SJSA1 (cell line): ENCODE measurements at places on chromosomes 13 and 19. TPM values are rescaled to one million over a fixed set of nuclear protein-coding genes. Genes with fewer than 3 reads are reported as not detected.

The EXOC3L2 gene
- total RNA-seq, result 0.05 TPM in 1 of 2 replicates, not detected in the other

The MYO16 gene
- 0.05 TPM in 1 of 2 replicates, not detected in the other for total RNA-seq

The PDE4C gene
- total RNA-seq, result not detected in 2 replicates

The NLRP9 gene
- not detected in 2 replicates for total RNA-seq

DNA sequence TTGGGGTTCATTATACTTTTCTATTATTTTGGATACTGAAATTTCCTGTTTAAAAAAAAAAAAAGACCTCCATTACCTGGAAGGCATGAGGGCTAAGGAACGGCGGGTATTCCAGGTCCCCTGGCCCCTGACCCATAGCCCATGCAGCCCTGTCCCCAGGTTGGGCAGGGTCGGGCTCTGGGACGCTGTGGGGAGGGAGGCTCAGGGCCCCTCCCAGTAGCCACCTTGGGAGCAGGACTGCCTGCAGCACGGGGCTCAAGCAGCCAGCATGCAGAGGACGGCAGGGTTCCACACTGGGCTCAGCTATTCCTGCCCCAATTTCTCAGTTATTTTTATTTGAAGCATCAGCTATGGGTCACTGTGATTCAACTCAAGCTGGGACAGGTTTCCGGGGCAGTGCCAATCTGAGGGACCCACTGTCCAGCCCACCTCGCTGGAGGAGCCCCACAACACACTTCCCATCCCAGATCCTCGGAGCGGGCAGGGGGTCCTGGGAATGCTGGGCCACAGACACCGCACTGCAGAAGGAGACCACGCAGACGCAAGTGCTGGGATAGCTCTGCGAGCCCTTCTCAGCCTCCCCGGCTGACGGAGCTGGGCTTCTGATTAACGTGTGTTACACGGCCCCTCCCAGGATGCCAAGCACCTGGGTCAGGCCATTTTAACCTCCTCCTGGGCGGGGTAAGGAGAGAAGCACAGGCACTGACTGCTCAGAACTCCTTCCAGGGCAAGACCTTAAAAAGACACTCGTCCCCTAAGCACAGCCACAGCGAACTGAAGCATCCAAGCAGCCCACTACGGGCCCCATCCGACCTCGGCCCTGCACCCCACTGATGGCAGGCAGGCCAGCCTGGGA, 60.1 kb downstream of the PEPD start:
- H3K4me3 ChIP-seq, result no peak overlapping the region
- no peaks in the 10 kb centered on the region for H3K27me3 ChIP-seq

- DNase-seq, result no peak
- no peak overlapping the region for H3K4me3 ChIP-seq
- H3K4me1 ChIP-seq, result peaks cover 15% of the 10 kb centered on the region
- no peak overlapping the region for H3K27ac ChIP-seq
- no peaks in the 10 kb centered on the region for H3K36me3 ChIP-seq
- no peaks in the 10 kb centered on the region for H3K27me3 ChIP-seq
Measured at GRCh38 chr19:17406887-17407196, 1.4 kb upstream of the BST2 start.

- H3K36me3 ChIP-seq, result no peaks in the 10 kb centered on the region
- H3K4me3 ChIP-seq, result no peak overlapping the region
- no peak for DNase-seq
- no peaks in the 10 kb centered on the region for H3K27me3 ChIP-seq
- no peaks in the 10 kb centered on the region for H3K4me1 ChIP-seq
Measured at GRCh38 chr13:38767506-38768265, 80.8 kb downstream of the FREM2 start.

GRCh38 chr13:83190020-83190419, 692.3 kb downstream of the SLITRK1 start:
- DNase-seq, result no peak
- H3K4me3 ChIP-seq, result no peak overlapping the region
- no peak overlapping the region for H3K27ac ChIP-seq
- no peaks in the 10 kb centered on the region for H3K27me3 ChIP-seq
- H3K36me3 ChIP-seq, result no peaks in the 10 kb centered on the region

GRCh38 chr19:15449620-15450527, at the start of gene WIZ:
WIZ (minus strand) TSS chr19:15449956; CDS start chr19:15448307, 1,649 bp downstream.
- no peak within 1 kb of the TSS for H3K27ac ChIP-seq
- H3K27me3 ChIP-seq, result peaks cover 7% of the 10 kb centered on the region
- no peaks in the 10 kb centered on the region for H3K36me3 ChIP-seq
- H3K4me1 ChIP-seq, result peaks cover 16% of the 10 kb centered on the region
- peak within 1 kb of the TSS; percentile 46 for H3K4me3 ChIP-seq

DNA sequence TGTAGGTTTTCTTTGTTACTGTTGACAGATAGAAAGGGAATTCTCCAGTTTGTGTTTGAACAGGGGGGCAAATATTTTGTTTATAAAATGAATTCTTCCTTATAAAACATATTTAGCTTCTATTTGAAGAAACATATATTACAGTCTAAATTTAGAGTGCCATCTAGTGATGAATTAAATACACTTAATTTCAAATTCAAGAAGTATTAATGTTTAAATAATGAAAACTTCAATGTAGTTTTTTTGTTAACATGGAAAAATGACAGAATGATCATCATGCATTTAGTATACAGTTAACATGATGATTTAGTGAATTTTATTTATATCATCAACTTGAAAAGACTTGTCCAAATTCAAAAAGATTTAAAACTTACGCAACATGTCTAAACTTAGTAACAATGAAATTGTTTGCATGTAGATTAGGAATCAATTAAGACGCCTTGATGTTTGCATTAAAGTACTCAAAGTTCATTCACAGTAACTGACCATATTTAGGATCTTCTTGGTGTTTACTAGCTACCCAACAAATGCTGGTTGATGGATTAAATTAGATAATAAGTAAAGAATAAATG, 765.9 kb upstream of the SLITRK1 start:
- H3K27me3 ChIP-seq, result no peaks in the 10 kb centered on the region
- no peaks in the 10 kb centered on the region for H3K36me3 ChIP-seq
- no peak overlapping the region for H3K4me3 ChIP-seq
- DNase-seq, result no peak
- H3K27ac ChIP-seq, result no peak overlapping the region
- peaks cover 7% of the 10 kb centered on the region for H3K4me1 ChIP-seq

DNA sequence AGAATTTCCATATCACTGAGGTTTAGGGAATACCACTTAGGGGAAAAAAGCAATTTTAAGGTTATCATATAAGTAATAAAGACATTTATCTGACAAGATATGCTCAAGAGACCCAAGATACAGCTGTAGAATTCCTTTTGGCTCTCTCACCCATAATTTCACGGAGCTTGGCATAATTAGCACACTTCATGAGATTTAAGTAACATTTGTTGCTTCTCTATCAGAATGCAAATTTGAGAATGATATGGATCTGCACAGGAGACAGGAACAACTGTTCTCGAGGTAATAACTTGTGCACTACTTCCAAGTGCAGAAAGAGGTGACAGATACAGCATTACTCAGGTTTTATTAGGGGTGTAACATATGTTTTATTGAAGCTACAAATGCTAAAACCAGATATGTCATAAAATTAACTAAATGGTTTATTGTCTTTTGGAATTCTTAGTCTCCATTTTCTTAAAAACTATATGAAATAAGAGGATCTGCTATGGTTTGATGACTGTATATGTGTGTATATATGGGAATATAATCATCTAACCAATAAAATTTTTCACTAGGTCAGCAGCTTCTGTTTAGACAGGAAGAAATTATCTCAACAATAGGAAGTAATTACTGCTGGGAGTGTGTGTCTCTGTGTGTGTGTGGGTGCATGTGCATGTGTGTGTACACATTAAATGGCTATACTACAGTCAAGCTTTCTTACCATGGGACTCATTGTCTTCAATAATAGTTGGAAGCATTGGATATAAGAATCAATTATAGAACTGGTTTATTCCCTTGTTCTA, 401.3 kb downstream of the PCDH17 start:
- no peaks in the 10 kb centered on the region for H3K36me3 ChIP-seq
- H3K27me3 ChIP-seq, result no peaks in the 10 kb centered on the region
- DNase-seq, result no peak
- no peak overlapping the region for H3K4me3 ChIP-seq

DNA sequence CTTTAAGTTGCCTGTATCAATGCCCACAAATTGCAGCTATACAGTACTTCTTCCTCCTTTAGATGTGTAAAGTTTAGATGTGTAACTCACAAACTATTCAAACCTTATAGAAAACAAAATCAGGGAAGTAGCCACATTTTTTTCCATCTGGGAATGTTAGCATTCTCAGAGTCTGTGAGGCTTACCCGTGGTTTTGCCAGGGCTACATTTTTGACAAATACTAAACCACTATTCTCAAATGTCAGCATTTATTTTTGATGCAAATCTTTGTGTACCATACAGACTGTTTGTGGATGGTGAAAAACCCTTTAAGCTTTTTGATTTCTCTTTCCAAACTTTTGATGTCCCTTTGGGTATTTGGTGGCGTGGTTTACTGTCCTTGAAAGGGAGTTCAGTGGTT, 216.4 kb downstream of the POSTN start:
- DNase-seq, result no peak
- no peaks in the 10 kb centered on the region for H3K27me3 ChIP-seq
- no peak overlapping the region for H3K27ac ChIP-seq
- H3K4me1 ChIP-seq, result no peaks in the 10 kb centered on the region

DNA sequence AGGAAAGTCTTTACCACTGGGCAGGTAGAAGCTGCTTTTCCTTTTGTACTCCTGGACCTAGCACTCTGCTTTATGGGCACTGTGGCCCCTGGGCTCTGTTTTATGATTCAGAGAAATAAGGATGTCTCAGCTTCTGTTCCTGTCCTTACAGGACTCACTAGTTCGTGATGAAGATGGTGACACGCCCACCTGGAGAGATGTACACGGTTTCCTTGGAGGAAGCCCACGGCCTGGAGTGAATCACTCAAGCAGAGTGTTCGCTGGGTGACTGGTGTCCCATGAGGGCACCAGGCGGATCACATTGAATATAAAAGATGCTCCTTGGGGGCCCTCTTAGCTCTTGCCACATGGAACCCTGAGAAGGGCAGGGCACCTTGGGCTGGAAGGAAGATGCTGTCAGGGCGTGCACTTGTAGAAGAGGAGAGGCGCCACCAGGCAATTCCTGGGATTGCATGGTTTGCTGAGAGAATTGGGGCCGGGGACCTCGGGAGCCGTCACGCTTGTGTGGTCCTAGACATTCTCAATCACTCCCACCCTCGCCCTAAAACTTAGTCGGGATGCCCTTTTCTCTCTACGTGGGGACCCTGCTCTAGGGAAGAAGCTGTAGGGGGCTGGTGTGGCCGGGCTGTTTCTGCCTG, 202.6 kb downstream of the TSHZ3 start:
- no peak overlapping the region for H3K4me3 ChIP-seq
- DNase-seq, result no peak
- H3K27ac ChIP-seq, result no peak overlapping the region
- H3K27me3 ChIP-seq, result no peaks in the 10 kb centered on the region
- H3K36me3 ChIP-seq, result no peaks in the 10 kb centered on the region

- H3K36me3 ChIP-seq, result no peaks in the 10 kb centered on the region
- H3K4me3 ChIP-seq, result no peak overlapping the region
- H3K27ac ChIP-seq, result no peak overlapping the region
- H3K4me1 ChIP-seq, result no peaks in the 10 kb centered on the region
Measured at GRCh38 chr19:29624489-29625185, 18.6 kb downstream of the POP4 start.

- H3K4me3 ChIP-seq, result no peak overlapping the region
- no peaks in the 10 kb centered on the region for H3K36me3 ChIP-seq
- no peaks in the 10 kb centered on the region for H3K27me3 ChIP-seq
- H3K27ac ChIP-seq, result no peak overlapping the region
- DNase-seq, result no peak
Measured at GRCh38 chr13:63438951-63439350, 2023.3 kb upstream of the PCDH20 start.

GRCh38 chr19:53332484-53332883, 1.1 kb upstream of the ZNF845 start:
- no peaks in the 10 kb centered on the region for H3K4me1 ChIP-seq
- H3K27me3 ChIP-seq, result no peaks in the 10 kb centered on the region
- H3K4me3 ChIP-seq, result peak overlapping the region; percentile 58
- DNase-seq, result no peak
